Stimulated activated CD4-positive, alpha-beta T cell treated with anti-CD3 and anti-CD28 coated beads, Interleukin-4, amount 100 ng/mL, for 48 hours (primary cell): ENCODE measurements at places on chromosomes 5 and 9.

GRCh38 chr5:53917095-53917494 lies 356.7 kb downstream of the NDUFS4 start:
- DNase-seq: no peak

DNA sequence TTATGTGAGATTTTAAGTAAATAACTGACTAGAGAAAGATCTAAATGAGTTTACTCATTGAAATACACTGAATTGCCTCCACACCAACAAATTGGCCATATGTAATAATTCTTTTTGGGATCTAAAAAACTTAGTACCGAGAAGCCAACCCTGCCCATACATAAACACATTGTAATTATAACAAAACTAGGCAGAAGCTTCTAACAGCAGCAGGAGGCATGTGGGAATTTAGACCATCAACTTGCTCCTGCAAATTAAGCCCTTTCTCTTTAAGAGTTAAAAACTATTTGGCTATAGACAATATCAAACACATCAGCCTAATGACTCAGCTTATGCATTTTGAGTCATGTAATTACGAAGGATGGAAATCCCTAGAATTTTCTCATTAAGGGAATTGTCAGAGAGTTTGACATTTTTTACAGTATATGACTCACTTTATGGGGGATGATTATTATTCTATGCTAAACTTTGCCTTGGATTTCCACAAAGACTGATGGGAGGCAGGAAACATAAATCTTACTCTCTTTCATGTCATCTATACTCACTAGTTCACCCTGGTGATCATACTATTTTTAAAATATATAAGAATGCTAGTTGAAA lies 1.0 kb downstream of the IL7R start:
- no peak for DNase-seq

GRCh38 chr9:95610006-95610785 lies 93.4 kb upstream of the PTCH1 start:
- no peak for DNase-seq

DNA sequence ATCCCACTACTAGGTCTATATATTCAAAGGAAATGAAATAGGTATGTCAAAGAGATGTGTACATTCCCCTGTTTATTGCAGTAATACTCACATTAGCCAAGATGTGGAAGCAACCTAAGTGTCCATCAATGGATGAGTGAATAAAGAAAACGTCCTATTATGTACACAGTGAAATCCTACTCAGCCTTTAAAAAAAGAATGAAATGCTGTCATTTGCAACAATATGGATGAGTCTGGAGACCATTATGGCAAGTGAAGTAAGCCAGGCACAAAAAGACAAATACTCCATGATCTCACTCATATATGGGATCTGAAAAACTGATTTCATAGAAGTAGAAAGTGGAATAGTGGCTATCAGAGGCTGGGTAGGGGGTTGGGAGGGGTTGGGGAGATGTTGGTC lies 909.1 kb upstream of the DMAC1 start:
- no peak for DNase-seq

- no peak for DNase-seq
Observed at GRCh38 chr5:87051502-87052113, 216.1 kb upstream of the RASA1 start.

- no peak for DNase-seq
Observed at GRCh38 chr9:130990978-130991777, 17.8 kb upstream of the LAMC3 start.

DNA sequence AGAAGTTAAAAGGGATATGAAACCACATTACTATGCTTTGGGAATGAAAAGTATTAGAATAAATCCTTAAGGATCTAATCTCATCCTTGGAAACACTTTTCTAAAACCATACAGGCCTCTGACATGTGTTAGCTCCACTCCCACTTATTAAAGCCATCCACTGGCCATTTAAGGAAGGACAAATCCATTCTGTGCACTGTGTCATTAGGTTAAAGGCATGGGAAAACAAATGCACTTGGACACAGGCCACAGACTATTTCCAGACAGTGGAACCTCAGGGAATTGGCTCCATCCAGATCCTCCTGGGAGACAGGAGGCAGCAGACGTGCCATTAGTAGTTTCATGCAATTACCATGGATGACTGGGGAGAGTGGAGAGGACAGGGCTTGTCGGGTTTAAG lies 454.9 kb downstream of the ENC1 start:
- DNase-seq: no peak

- no peak for DNase-seq
Observed at GRCh38 chr5:110414360-110414759, 312.1 kb downstream of the TMEM232 start.
